ENCODE measurements at places on chromosomes 1 and 21.
A peak's percentile ranks its signal among the peaks of the same experiment; 100 is the strongest.

GRCh38 chr1:54442185-54442584, 36.0 kb upstream of the SSBP3 start:
- no peak for DNase-seq

- peak; percentile 94 for DNase-seq
Measured at GRCh38 chr1:155858800-155859233, 550 bp upstream of the SYT11 start.

- peak; percentile 87 for DNase-seq
Measured at GRCh38 chr1:159923203-159924024, 1.9 kb downstream of the TAGLN2 start.

- DNase-seq, result no peak
Measured at GRCh38 chr21:15754640-15755039, 24.9 kb downstream of the USP25 start.

DNA sequence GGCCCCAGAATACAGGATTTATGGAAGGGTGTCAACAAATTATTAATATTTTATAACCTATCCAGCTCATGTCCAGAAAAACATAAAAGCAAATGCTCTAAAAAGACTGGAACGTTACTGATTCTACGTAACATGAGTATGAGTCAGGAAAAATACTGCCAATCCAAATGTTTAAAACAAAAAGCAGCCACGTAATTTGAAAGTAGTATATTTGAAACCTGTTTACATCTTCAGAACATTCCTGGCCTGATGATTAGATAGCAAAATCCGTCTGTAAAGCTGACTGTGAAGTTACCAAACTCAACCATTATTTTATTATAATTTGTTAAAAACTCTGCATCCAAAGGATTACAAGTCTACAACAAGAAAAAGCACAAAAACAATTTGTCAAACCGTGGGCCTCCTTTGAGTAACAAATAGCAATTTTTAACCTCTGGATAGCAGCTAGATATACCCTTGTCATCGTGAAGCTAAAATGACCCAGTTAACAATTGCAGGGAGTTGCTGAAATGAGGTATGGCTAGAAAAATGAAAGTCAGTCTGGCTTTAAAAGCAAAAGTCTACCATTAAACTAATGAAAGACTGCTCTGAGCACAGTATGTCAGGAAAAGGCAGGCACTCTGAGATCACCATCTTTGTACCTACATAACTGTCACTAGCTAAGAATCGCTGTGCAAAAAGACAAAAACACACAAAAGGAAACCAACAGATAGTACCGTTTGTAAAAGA, 1.2 kb downstream of the UBR4 start:
- DNase-seq, result no peak

- peak; percentile 87 for DNase-seq
Measured at GRCh38 chr1:43844114-43844513, 89.5 kb upstream of the ARTN start.

DNA sequence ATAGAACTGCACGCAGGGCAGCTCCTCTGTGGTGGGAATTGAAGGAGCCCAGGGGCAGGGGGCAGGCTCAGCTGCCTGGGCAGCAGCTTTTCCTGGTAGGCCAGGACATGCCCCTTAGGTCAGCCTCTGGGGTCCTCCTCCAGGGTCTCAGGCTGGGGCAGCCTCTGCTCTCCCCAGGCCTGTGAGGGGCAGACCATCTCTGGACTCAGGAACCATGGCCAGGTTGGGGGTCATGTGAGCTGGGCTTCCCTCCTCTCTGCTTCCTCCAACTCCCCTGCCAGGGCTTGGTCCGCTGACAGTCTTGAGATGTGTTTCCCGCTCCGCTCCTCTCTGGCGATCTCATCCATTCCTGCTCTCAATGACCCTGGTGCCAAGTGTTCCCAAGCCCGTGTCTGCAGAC, 5.7 kb downstream of the C1orf210 start:
- no peak for DNase-seq

DNA sequence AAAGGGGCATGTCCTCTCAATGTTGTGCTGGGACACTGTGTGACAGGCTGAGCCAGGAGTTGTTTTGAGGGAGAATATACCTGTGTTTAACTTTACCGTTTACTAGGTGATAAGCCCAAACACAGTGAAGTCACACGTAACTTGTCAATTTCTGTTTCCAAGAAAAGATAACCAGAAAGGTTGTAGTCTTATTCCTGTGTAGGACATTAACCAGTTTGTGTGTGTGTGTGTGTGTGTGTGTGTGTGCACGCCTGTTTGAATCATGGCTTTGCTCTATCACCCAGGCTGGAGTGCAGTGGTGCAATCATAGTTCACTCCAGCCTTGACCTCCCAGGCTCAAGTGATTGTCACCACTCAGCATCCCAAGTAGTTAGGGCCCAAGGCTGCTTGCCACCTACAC, 83.6 kb downstream of the MRPS6 start:
- no peak for DNase-seq

GRCh38 chr1:1254667-1254998, 8.1 kb upstream of the C1QTNF12 start:
- DNase-seq, result no peak

DNA sequence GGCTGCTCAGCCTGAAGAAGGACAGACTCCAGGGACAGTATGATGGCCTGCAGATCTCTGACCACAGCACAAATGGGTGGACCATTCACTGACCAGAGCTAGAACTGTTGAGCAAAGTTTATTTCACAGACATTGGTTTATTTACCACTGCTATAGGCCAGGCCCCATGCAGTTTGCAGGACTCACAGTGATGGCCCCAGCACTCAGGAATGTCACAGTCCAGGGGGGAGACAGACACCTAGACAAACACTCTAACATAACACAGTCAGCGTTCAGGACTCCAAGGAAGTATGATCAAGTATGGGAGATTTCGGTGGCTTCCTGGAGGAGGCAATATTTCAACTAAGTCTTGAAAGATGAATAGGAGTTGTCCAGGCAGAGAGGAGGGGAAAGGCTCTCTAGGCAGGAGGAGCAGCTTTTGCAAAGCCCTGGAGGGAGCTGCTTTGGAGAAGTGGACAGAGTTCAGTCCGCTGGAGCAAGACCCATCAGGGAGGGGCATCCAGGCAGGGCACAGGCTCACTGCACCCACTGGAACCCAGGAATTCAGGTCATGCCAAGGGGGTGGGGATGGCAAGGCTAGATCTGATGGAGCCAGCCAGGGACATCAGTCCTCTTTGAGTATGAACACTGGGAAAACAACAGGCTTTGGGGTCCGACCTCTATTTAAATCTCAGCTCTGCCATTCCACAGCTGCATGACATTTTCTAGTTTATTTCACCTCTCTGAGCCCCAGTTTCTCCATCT, 454.3 kb downstream of the MATN1 start:
- no peak for DNase-seq

DNA sequence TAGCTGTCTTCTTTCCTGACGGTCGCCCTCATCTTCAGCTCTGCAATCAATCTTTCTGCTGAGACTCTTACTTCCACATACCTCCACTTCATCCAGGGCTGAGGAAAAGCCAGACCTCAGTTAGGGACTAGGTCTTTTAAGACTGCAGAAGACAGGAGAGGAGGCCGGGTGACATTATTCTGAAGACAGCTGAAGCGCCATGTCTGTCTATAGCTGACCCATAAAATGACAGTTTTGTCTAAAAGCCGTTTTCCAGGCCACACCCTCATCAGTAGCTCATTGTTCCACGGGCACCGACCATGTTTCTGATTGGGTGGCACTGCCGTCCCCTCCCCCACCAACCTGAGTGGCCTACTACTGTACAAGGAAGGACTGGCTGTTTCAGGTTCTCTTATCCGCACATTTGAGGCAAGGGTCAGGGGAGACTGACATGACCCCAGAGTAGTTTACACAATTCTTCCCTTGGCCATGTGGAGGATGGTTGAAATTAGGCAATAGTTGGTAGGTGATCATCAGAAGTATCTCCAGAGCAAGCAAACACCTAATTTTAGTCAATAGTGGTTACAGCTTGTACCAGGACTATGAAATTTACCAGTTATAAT, at the start of gene ADCY10:
ADCY10 (minus strand) TSS at position 240 of the 602 bp plus-strand sequence. CDS start 8,994 bp downstream, outside the sequence.
- DNase-seq, result no peak

DNA sequence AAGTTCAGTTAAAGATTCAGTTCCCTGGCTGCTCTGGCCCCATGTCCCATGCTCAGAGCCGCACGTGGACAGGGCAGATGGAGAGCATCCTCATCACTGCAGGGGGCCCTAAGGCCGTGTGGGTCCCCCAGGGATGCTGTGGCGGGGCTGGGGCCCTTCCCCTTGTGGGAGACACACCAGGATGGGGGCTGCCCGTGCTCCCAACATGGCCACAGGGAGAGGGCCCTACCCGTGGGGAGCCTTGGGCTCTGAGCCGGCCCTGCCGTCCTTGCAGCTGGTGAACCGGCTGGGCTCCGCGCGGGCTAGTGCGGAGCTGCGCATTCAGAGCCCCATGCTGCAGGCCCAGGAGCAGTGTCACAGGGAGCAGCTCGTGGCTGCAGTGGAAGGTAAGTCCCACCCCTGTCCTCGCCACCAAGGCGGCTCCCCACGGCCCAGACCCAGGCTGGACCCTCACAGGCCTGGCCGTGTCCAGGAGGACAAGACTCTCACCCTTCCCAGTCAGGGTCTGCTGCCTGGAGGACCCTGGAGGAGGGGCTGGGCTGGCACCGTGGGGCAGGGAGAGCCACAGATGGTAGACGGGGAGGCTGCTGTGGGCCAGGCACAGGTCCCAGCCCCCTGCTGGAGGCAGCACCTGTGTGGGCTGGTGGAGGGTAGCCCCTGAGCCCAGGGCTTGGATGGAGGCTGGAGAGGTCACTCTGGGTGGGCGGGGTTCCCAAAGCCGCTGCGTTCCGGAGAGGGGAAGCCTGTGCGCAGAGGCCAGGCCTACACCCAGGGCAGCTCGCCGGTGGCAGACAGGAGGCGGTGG, 53.8 kb downstream of the TRIM11 start:
- no peak for DNase-seq

DNA sequence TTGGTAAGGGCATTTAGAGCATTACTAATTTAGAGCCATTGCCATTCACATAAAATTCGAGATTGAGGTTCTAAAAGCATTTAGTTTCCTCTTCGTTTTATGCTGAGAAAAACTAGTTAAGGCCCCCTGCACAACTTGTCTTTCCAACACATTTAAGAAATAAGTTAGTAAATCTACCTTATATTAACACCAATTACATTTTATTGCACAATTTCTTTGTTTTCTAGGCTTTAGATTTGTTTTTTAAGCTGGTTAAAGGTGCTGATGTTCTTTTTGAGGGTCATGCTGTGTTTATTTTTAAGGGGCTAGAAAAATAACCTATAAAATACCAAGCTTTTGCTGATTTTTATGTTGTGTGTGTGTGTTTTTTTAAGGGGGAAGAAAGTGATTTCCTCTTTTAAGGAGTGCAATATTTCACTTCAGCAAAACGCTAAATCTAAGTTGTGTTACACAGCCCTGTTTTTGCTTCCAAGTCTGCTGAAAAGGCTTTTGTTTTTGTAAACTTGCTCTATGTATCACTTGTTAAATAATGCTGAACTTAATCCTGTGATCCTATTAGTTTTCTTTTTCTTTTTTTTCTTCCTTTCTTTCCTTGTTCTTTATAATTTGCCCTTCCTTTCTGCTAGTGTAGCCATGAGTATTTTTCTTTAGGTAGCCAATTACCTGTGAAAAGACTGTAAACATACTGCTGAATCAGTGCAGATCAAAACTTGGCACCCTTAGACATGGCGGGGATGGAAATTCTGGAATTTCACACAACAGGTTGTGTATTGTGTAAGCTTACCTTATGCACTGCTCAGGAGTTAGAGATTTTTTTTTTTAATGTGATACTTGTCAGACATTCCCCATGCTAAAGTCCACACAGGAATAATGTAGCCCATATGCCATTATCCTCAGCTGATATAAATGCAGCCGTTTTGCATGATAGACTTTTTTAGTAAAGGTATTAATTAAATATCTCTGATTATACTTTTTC, 1.5 kb downstream of the CEPT1 start:
- DNase-seq, result peak; percentile 36

DNA sequence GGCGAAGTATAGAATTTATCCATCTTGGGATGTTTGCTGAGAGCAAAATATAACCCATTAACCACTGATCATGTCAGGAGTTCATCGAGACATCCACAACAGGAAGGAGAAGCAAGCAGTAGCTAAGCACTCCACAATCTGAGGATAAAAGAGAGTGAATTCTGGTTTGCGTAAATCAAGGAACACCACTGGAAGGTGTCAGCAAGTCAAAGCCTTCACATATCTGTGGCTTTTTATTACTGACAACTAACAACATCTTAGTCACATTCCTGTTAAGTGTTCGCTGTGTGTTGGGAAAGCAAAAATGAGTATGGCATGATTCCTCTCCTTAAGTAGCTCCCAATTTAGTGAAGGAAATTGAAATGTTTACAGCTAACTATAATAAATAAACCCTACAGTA, 44.5 kb upstream of the DARS2 start:
- DNase-seq, result no peak

- no peak for DNase-seq
Measured at GRCh38 chr1:2611031-2611501, 21.8 kb downstream of the MMEL1 start.

GRCh38 chr1:244820131-244820530, 15.3 kb upstream of the COX20 start:
- DNase-seq, result no peak

GRCh38 chr21:43864313-43864961, 586 bp upstream of the AGPAT3 start:
- DNase-seq, result no peak

DNA sequence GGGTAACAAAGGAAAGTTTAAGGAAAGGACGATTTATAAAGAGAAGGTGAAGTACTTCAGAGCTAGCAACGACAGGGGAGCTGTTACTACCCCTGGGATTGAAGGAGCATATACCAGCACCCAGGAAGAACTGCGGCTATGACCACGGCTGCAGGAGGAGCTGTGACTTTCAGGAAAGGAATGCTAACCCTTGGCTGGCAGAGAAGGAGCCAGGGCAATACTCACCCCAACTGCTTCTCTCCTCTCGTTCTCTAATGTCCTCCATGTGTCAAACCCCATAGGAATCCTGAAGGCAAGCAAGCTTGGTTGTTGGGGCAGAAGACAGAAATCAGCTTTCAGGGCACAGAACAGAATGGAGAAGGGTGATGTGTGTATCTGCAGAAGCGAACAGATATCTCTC, 120.5 kb downstream of the TMEM53 start:
- DNase-seq, result no peak

GRCh38 chr21:14620152-14620551, 74.0 kb upstream of the SAMSN1 start:
- peak; percentile 85 for DNase-seq

- DNase-seq, result peak; percentile 7
Measured at GRCh38 chr1:91803123-91803522, 82.8 kb downstream of the TGFBR3 start.

All from MV-4-11 (cell line).